ENCODE measurements at places on chromosomes 4 and X. TPM values are rescaled to one million over a fixed set of nuclear protein-coding genes. Genes with fewer than 3 reads are reported as not detected.
A peak's percentile ranks its signal among the peaks of the same experiment; 100 is the strongest.

- no peak for DNase-seq
Observed at GRCh38 chr4:57051524-57051923, 58.7 kb downstream of the IGFBP7 start.

- no peak for DNase-seq
Observed at GRCh38 chr4:150207871-150208270, 129.6 kb downstream of the DCLK2 start.

- DNase-seq = no peak
Observed at GRCh38 chr4:128768373-128768996, 41.0 kb upstream of the JADE1 start.

DNA sequence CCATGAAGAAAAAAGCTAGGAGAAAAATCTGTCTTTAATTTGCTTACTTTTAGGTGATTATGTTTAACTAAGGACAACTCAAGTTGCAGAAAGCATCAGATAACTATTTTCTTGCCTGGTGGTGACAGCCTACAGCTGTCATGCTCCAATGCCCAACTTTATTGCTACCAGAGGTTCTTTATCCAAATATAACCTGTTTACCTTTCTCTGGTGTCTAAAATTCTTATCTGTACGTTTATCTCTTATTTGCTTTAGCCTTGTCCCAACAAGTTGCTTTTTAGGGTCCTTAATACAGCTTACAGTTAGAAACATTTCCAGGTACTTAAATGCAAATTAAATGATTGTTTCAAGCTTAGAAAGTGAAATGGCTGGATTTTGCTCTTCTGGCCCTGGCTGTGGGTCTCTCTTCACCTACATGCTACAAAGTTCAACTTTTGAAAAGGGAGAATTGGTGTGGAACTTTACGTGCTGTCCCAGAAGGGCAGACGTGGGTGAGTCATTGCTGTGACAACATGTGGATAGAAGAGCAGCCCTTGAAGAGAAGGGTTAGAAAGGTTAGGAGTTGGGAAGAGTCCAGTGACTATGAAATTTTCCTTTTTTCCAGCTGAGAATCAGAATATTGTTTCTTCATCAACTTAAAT lies 60.7 kb downstream of the HPGD start:
- no peak for DNase-seq

GRCh38 chrX:70907900-70908299 lies 611 bp downstream of the TEX11 start:
- DNase-seq = no peak

DNA sequence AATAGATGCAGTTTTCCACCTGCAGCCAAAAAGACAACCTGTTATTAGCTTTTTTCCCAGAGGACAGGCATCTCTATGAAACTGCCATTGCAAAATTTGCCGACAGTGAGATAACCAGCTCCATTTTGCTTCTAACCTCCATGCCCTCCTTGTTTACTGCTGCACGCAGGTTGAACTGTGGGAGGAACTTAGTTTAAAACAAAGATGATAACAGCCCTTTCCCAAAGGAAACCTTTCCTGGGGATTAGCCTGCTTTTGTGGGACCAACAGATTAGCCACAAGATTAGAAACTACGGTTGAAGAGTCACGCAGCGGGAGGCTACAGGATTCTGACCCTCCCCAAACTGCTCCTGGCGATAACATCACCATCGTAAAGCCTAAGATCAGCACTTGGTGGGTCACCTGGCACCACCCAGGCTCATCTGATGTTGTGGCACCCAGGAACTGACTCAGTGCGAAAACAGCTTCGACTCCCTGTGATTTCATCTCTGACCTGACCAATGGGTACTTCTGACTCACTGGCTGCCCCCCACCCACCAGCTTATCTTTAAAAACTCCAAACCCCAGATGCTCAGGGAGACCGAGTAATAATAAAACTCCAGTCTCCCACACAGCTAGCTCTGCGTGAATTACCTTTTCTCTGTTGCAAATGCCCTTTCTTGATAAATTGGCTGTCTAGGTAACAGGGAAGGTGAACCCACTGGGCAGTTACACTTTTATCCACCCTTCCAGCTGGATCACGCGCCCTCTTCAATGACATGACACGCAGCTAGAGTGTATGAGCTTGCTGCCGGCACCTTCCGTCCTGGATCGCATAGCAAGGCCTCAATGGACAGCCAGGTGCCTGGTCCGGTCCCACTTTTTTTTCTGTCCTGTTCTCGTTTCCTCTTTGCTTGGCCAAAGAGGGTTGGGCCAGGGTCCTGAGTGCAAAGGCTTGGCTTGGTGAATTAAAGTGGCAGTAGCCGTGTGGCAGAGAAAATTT lies 27.2 kb downstream of the NOP14 start:
- no peak for DNase-seq

DNA sequence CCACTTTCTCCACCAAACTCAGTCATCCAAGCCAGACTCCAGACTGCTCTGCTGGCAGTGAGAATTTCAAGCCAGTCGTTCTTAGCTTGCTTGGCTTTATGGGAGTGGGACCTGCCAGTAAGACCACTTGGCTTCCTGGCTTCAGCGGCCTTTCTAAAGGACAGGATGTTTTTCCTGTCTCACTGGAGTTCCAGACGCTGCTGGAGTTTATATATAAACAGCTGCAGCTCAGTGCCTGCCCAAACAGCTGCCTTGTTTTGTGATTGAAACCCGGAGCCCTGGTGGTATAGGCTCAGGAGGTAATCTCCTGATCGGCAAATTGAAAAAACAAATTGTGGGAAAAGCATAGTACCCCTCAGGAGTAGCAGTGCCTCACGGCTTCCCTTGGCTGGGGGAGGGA lies 1165.8 kb upstream of the ADGRL3 start:
- DNase-seq = no peak

- DNase-seq = no peak
Observed at GRCh38 chr4:7984286-7984925, 44.7 kb upstream of the AFAP1 start.

- no peak for DNase-seq
Observed at GRCh38 chrX:1011691-1012283, 200.7 kb downstream of the CRLF2 start.

GRCh38 chrX:29431895-29432294 lies 783.5 kb upstream of the MAGEB2 start:
- no peak for DNase-seq

DNA sequence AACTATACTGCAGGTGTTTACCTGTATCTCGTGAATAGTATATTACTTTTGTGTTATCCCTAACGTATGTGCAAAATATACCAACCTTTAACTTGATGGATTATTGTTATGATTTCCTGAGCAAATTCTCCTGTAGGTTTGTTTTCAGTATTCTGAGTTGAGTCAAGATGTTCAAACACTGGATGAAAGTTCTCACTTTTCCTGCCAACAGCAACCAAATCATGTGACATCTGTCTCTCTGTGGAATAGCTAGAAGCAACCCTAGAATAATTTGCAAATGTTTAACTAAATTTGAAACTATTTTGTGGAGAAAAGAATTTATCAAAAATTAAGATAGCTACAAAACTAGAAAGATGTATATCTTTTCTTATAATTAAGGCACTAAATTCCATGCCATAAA lies 35.6 kb downstream of the BCLAF3 start:
- DNase-seq = no peak

DNA sequence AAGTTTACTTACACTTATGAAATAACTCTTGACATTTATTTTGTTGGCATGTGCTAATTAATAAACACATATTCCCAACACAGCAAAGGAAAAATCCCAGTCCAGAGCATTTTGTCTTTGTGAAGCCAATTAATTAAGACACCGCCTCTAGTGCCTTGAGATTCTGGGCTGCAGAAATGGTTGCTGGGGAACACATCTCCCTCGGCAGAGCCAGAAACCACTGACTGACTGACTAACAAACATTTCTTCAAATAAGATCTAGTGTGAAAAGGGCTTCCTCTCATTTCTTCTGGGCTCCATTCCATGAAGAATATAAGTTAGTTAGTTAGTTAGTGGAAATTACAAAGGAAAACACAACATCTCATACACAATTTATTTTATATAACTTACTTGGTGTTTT lies 28.4 kb upstream of the NAP1L5 start:
- no peak for DNase-seq

DNA sequence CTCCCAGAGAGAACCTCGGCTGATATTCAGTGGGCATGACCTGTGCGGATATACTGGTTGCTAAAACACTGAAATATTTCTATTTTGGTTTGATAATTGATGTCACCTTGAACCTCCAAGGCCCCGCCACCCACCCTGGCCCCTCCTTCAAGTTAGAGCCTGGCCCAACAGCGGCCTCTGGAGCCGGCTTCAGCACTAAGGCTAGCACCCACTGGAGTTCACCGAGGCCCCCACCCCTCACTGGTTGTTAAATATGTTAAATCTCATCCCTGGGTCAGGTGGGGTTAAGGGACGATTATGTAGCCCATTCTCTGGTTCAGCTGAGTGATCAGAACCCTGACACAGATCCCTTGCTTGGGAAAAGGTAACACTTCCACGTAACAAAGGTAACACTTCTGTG lies 24.3 kb downstream of the SEL1L3 start:
- DNase-seq = no peak

- peak; percentile 73 for DNase-seq
Observed at GRCh38 chr4:145679991-145680455, at the start of gene C4orf51. TSS of gene C4orf51 (plus strand) at chr4:145680146. CDS start at chr4:145680204, 58 bp downstream.

- no peak for DNase-seq
Observed at GRCh38 chrX:30674799-30675198, 21.6 kb downstream of the GK start.

DNA sequence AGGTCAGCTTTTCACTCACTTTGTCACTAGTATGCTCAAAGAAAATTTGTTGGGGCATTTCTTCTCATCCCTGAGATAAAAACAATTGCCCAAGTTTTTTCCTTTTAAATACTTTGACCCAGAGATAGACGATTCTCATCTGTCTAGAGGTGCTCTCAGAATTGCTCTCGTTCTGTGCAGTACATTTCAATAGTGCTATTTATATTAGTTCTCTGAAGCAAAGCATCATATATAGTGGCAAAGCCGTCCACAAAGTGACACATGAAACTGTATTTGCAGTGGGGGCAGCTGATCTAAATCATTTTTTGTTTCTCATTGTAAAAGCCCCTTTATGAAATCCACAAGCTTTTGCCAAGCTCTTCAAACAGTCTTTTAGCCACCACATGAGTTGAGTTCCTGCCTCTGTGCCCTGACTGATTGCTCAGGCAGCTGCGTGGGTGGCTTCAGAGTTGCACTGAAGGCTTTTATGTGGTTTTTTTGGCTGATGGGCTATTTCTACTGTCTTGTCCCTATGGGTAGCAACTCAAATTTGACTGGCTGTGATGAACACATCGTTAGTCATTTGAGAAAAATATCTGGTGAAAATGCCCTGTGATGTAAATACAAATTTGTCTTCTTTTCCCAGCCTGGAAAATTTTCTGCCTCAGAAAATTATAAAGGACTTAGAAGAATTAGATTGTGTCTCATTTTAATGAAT lies 119.1 kb upstream of the OTUD4 start:
- DNase-seq = no peak

DNA sequence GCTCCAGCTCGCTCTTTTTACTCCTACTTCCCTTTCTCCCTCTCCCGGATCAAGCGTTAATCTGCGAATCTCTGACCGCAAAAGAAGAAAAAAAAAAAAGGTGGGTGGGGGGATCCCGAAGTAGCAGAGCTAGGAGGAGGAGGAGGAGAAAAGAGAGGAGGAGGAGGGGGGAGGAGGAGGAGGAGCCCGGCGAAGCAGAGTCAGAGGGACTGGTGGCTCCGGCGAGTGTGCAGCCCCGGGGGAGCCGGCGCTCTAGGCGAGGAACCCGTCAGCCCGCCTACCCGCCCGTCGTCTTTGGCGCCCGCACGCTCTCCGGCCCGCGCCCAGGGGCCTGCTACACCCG lies at the start of gene NHSL2:
NHSL2 (plus strand) TSS at position 203 of the 343 bp plus-strand sequence.
- DNase-seq = no peak

GRCh38 chrX:71998836-71999509 lies 88.3 kb downstream of the NHSL2 start:
- DNase-seq = no peak

- no peak for DNase-seq
Observed at GRCh38 chr4:110122201-110122600, 76.2 kb downstream of the ELOVL6 start.

DNA sequence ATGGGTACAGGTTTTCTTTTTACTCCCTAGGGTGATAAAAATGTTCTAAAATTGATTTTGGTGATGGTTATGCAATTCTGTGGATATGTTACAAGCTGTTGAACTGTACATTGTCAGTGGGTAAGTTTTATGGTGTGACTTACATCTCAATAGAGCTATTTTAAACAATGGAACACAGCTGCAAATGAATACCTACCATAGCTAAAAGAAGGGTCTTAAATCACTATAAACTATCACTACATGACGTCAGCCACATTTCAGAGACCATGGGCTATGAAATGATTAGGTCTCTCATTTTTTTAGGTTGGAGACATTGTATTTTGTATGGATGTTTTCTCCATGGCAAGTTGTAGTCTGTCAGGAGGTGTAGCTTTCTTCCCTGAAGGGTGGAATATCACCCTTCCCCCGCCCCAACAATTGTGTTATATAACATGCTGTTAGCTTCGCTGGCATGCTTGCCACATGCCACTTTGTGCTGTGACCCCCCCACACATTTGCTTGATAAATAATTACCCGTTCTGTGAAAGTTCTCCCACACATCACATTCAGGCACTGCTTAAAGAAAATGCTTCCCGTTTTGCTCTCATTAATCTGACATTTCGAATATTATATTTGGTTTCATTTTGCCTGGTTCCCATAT lies 159.7 kb downstream of the ARHGAP10 start:
- DNase-seq = no peak

DNA sequence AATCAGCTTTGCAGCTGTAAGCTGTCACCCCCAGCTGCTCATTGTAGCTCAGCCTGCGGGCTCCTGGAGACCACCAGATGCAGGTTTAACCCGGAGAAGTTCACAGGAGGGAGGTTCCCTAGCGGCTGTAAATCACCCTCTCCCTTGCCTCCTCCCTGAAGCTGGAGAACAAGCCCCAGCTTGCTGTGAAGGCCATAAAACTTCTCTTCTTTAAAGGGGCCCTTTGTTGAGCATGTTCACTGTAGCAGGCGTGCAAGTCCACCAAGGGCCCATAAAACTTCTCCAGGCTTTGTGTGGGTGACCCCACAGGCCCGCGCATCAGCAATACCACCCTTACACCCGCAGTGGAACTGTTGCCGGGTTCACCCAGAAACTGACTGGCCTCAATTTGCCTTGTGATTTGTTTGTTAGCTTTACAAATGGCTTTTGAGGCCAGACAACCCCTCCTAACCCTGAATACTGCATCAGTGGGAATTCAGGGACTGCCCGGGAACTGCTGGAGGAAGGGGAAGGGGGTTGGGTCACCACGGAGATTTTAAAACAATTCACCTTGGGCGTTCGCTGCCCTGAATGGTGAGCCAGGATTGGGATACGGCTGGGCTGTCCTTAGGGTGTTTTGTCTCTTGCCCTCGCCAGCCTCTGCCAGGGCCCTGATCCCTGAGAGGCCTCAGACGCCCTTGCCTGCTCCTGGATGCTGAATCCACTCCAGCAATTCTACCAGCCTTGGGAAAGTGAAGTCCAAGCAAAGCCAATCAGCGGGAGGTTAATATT lies 49.5 kb upstream of the ATP6AP2 start:
- DNase-seq = no peak

The CLGN gene
- 7.6 TPM for total RNA-seq

The NPY2R gene
- total RNA-seq = not detected

The INTS6L gene
- total RNA-seq = 2.2 TPM

The PDCL2 gene
- total RNA-seq = not detected

The CLCN5 gene
- total RNA-seq = 9.2 TPM

The C4orf50 gene
- not detected for total RNA-seq

The KLHL4 gene
- total RNA-seq = 13.9 TPM

The PHOX2B gene
- not detected for total RNA-seq

The INPP4B gene
- 2.3 TPM for total RNA-seq

The HTRA3 gene
- total RNA-seq = 74.5 TPM
